ENCODE measurements at places on chromosomes 3 and 15.

DNA sequence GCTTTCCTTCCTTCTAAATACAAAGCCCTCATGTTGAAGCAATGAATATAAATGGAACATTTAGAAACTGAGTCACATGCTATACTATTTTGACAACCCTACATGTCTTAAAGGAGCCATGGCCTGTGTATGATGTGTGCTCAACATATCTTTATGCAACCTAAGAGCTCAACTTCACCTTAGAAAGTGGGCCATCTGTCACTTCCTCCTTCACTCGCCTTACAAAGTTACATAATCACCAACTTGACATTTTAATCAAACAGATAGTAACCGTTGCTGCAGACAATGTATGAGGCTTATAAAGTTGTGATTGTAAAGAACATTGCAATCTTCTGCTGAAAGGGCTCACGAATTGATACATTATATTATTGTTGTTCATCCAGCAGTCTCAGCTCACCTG is 163.6 kb downstream of the SERPINI1 start:
- DNase-seq: no peak

- DNase-seq: no peak
Measured at GRCh38 chr3:59277816-59278215, 228.0 kb upstream of the CFAP20DC start.

- DNase-seq: no peak
Measured at GRCh38 chr3:186330772-186331460, 31.1 kb downstream of the DGKG start.

- no peak for DNase-seq
Measured at GRCh38 chr15:100170291-100171210, 171.2 kb downstream of the ADAMTS17 start.

DNA sequence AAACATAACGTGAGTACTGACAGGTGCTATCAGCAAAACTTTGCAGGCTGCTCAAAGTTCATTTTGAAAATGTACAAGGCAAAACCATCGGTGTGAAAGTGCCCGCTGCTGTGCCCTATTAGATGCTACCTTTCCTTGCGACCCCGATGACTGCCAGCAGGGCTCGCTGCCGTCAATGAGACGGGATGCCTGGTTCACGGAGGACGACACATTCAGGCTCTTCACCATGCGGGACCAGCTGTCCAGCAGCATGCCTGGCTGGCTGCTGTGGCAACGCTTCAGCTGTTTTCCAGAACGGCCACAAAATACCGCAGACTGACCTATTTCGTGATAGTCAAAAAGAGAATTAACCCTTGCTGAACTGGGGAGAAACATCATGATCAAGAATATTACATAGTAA is 92.7 kb upstream of the OCA2 start:
- DNase-seq: no peak

- DNase-seq: no peak
Measured at GRCh38 chr3:163655021-163655420, 1423.3 kb downstream of the SI start.

DNA sequence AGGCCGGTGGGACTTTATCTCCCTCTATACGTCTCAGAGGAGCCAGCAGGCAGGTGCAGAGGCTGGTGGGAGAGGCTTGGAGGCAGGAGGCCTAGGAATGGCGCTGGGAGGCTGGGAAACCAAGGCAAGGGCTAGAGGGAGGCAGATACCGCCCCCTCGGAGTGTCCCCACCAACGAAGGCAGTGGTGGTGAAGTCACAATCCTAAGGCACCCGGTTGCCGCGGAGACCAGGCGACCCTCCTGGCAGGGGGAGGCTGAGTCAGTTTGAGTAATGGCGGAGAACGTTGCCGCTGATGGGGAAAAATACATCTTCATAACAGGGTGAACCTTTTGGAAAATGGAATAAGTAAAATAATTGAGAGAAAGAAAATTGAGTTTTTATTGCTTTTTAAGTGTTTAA is 29.9 kb upstream of the CACNA2D2 start:
- no peak for DNase-seq

GRCh38 chr3:170780955-170781354 is 89.0 kb downstream of the RPL22L1 start:
- no peak for DNase-seq
